ENCODE measurements at places on chromosomes 4 and X.

DNA sequence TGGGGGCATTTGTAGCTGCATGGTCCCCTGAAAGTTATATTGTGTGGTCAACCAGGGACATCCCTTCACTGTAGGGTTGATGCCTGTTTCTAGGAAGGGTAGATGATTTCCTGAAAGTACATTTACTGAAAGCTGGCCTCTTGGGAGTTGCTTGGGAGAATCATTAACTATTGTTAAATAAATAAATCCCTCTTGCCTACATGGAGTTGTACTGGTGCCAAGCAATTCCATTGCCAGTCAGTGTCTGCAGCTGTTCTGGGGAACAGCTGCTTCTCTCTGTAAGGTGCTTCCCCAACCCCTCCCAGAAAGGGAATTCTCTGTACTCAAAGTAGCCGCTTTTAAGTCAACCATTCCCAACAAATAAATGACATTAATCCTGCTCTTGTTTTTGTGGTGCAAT lies 51.1 kb downstream of the C4orf51 start:
- DNase-seq = no peak

DNA sequence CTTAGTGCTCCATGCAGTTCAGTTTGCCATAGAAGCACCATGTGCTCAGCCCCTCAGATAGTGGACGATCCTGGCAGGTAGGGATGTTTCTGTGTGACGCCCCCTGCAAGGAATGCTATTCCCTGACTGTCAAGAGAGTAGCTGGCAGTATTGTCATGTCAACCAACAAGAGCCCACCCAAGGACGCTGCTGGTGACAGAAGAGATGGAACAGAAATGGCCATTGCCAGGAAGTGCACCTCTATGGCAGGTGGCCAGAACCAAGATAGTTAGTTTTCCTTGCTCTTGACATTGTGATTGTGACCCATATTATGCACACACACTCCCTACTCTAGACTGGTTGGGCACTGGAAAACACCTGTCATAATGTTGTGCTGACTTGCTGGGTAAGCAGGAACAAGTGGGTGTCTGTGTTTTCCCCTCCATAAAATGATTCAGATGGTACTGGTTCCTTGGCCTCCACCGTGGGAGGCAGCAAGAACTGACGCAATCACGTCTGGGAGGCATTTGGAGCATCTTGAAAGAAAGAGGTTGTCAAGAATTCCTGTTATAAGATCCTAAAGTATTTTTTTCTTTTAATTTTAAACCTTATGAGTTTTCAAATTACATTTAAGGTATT lies 507.9 kb downstream of the MID1IP1 start:
- no peak for DNase-seq

- no peak for DNase-seq
These were observed 122.8 kb downstream of the TBL1X start for GRCh38 chrX:9587642-9588041.

- no peak for DNase-seq
These were observed 38.3 kb upstream of the STAG2 start for GRCh38 chrX:123923211-123923610.

- DNase-seq = no peak
These were observed 546.0 kb downstream of the BCOR start for GRCh38 chrX:39551762-39552161.

GRCh38 chr4:47471591-47471990 lies 8.1 kb upstream of the COMMD8 start:
- DNase-seq = no peak

DNA sequence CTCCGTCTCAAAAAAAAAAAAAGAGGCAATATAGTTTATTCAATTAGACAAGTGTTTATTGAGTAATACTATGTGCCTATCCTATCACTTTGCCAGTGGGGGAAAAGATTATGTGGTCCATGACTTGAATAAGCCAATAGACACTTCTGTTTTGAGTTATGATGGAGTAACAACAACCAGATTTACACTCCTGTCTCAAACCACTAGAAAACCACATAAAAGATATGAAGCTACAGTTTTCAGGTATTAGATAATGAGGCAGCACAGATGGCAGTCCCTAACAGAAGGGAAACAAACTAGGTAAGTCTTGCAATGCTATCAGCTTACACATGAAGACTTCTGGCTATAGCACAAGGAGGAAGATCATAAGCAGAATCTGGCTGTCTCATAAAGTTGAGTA lies 22.5 kb downstream of the NFXL1 start:
- no peak for DNase-seq

- DNase-seq = no peak
These were observed 74.3 kb downstream of the CFAP299 start for GRCh38 chr4:80409809-80410208.

- no peak for DNase-seq
These were observed 11.6 kb downstream of the ZNF827 start for GRCh38 chr4:145927030-145927429.

DNA sequence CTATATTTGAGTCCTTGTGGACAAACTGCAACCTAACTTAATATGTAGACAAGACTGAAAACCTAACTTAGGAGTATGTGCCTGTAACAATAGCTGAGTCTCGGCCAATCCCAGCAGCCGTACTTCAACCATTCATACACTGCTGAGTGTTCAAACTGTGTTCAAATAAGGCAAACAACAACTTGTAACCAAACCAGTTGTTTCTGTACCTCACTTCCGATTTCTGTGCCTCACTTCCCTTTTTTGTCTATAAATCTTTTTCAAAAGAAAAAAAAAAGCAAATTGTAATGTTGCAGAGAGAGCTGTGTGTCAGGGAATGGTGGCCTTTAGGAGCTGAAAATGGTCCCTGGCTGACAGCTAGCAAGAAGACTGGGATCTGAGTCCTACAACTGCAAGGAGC lies 46.0 kb downstream of the GEMIN8 start:
- no peak for DNase-seq

DNA sequence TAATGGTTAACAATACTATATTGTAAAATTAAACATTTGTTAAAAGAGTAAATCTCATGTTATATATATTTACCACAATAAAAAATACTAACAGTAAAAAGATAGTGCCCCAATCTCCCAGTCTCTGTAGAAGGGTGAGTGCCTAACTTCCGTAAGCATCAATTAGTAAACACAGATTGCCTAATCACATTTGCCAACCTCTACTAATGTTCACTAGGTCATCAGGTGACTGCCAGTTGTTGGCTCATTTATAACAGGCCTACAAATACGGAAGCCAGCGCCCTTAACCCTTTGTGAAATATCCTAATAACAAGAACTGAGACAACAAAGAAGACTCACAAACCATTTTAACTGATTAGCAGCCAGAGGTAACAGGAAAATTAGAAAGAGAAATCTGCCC lies 345.1 kb downstream of the INPP4B start:
- DNase-seq = no peak

- no peak for DNase-seq
These were observed 721.5 kb downstream of the IL1RAPL1 start for GRCh38 chrX:29308726-29309125.

- DNase-seq = no peak
These were observed 4.2 kb upstream of the HGFAC start for GRCh38 chr4:3437582-3437936.

DNA sequence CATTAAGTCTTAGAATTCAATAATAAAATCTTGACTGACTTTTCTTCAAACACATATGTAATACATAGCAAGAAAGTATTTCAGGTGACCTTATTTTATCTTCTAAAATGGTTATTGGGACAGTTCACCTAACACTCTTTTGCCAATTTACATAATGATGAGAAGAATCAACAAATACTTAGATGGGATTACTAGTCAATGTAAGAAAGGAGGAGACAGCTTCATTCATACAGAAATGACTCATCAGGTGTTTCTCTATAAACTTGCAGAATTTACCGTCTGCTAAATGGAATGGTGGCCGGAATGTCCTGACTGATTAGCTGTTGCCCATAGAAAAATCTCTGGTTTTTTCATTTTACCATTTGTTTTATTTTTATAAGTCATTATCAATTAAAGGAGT lies 115.0 kb upstream of the ETNPPL start:
- no peak for DNase-seq

DNA sequence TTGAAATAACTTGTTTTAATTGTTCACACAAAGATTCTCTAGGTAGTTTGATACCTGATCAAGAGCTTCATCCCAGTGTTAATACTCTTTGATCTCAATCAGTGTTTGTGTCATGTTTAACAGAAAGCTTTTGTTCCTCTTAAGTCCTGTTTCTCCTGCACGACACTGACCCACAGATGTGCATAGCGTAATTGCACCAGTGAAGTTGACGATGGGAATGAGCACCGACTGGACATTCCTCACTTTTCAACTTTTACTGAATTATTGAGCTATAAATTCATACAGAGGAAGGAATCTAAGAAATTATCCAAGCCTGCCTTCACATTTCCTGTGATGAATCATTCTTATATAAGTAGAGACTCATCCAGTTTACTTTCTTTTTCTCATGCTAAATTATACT lies 878.7 kb upstream of the TENM3 start:
- DNase-seq = no peak

GRCh38 chrX:133120406-133120805 lies 23.5 kb upstream of the USP26 start:
- no peak for DNase-seq

- DNase-seq = no peak
These were observed 229.6 kb downstream of the UNC5C start for GRCh38 chr4:95319169-95319568.

DNA sequence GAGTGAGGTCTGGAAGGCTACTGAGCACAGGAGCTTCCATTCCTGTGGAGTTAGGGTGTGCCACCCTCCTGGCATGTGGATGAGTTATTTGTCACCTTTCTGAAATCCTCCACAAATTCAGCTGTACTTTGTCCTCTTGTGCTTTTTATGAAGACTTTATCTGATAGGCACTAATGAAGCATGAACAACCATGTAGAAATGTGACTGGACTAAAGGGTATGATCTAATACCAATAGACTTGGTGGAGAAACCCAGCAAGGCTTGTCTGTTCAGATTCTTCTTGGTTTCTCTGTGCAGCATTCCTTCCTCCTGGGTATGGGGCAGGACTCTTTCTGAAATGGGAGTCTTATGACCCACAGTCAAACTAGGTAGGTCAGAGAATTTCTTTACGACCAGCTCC lies 9.6 kb downstream of the NBDY start:
- DNase-seq = no peak

- DNase-seq = no peak
These were observed 22.5 kb downstream of the FAM241A start for GRCh38 chr4:112167794-112168193.

DNA sequence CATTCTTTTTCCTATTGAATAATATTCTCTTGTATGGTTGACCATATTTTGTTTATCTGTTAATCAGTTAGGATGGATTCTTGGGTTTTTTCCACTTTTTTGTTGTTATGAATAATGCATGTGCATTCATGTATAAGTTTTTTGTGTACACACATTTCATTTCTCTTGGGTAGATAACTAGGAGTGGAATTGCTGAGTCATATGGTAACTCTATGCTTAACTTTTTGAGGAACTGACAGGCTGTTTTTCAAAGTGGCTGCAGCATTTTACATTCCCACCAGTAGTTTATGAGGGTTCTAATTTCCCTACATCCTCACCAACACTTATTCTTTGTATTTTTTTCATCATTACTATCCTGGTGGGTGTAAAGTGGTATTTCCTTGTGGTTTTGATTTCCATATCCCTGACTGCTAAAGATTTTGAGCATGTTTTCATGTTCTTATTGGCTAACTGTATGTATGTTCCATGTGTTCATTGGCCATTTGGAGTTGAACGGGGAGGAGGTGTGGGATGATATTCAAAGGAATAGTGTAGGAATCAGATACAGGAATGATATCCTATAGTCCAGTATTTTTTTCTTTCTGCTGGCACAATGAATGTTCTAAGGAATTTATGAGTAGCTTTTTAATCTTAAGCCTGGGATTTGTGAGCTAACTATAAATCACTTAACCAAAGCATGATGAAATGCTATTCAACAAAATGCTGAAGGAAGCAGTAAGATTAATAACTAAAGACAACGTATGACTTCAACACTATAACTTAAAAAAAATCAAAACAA lies 114.3 kb downstream of the AMELX start:
- DNase-seq = no peak

DNA sequence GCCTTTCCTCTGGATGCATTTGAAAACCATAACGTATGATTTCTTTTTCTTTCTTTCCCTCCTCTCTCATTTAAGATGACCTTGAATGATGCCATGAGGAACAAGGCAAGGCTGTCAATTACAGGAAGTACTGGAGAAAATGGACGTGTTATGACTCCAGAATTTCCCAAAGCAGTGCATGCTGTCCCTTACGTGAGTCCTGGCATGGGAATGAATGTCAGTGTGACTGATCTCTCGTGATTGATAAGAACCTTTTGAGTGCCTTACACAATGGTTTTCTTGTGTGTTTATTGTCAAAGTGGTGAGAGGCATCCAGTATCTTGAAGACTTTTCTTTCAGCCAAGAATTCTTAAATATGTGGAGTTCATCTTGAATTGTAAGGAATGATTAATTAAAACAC lies 142.8 kb downstream of the GRIA2 start:
- no peak for DNase-seq

- no peak for DNase-seq
These were observed 294.4 kb downstream of the INPP4B start for GRCh38 chr4:142551517-142552305.

- no peak for DNase-seq
These were observed 195.4 kb downstream of the NWD2 start for GRCh38 chr4:37439809-37440474.

GRCh38 chr4:12987284-12987683 lies 496.9 kb downstream of the RAB28 start:
- no peak for DNase-seq

GRCh38 chr4:110623718-110624397 lies 981 bp upstream of the PITX2 start:
- DNase-seq = no peak

- no peak for DNase-seq
These were observed 82.7 kb downstream of the CCSER1 start for GRCh38 chr4:90209922-90210321.

- no peak for DNase-seq
These were observed 22.6 kb upstream of the CD38 start for GRCh38 chr4:15755321-15756155.

GRCh38 chr4:13484749-13485221 lies 645 bp upstream of the RAB28 start:
- DNase-seq = no peak

DNA sequence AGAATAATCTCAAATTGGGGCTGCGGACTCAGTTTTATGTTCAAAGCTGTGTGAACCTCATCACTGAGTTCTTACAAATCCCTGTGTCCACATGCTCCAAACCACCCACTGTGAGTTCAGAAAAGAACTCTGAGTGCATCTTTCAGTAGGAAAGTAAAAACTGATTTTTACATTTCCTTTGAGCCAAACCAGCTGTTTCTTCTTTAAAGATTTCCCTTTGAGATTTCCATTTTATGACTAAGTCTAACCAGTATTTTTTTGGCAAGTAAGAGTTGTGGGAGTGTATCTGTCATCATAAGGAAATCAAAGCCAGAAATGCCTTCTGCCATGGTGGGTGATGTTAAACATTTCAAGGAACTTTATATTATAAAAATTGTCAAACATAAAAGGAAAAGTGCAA lies 100.0 kb downstream of the TET2 start:
- no peak for DNase-seq

Data from ecto neural progenitor cell (in vitro differentiated cells).